ENCODE measurements at places on chromosomes 5 and 9.

GRCh38 chr9:115992834-115993233 lies 160.8 kb upstream of the PAPPA start:
- no peak for DNase-seq

DNA sequence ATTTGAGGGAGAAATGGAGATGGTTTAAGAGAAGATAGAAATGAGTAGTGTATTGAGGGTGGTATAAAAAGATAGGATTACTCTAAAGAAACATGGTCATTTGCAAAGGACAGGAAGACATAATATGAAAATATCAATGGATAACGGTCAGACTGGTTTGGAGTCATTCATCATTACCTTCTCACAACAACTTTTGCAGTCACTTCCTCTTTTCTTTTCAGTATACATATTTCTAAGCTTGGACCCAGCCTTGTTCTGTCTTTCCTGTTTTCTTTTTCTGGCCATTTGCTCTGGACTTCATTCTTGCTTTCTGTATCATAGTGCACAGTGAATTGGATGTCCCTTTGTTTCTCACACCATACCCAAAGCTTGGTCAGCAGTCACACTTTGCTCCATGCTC lies 966.5 kb upstream of the TYRP1 start:
- DNase-seq = no peak

GRCh38 chr5:134547579-134547978 lies 22.1 kb downstream of the JADE2 start:
- DNase-seq = no peak

DNA sequence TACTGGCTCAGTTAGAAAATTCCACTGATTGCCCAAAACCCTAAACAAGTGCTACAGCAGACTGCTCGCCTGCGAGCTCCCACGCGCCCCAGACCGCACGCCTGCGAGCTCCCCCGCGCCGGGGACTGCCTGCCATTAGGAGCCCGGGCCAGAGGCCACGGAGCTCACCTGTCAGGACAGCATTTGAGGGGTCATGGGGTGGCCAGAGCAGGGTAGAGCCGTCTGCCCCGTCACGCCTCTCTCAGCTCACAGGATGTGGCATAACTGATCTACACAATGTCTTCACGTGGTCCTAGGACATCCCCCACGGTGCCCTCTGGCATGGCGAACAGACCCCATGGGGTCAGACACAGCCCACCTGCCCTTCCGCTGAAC lies 29.1 kb upstream of the LRRC14B start:
- DNase-seq = no peak

DNA sequence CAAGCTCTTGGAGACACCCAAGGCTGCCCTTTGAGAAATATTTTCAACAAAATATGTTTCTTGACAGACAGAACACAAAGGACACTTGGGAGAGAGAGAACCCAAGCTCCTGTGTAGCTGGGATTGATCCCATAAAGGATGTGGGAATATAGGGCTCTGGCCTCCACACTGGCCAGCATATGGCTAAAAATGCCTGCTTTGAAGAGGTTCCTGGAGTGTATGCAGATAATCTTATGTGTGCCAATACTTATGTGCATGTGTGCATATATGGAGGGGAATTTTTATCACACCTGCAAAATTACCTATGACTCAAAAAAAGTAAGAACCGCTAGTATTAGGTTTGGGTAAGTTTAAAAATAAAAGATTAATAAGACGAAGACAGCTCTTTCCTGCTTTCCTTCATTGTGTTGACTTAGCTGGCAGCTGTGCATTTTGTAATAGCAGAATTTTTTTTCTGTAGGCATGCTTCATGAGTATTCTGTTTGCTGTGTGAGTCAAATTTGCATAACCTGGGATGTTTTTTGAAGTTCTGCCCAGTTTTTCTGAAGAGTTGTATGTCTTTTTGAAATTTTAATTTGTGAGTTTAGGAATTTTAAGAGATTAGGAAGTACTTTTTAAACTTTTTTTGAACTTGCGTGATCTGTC lies 42.6 kb downstream of the HACD4 start:
- no peak for DNase-seq

DNA sequence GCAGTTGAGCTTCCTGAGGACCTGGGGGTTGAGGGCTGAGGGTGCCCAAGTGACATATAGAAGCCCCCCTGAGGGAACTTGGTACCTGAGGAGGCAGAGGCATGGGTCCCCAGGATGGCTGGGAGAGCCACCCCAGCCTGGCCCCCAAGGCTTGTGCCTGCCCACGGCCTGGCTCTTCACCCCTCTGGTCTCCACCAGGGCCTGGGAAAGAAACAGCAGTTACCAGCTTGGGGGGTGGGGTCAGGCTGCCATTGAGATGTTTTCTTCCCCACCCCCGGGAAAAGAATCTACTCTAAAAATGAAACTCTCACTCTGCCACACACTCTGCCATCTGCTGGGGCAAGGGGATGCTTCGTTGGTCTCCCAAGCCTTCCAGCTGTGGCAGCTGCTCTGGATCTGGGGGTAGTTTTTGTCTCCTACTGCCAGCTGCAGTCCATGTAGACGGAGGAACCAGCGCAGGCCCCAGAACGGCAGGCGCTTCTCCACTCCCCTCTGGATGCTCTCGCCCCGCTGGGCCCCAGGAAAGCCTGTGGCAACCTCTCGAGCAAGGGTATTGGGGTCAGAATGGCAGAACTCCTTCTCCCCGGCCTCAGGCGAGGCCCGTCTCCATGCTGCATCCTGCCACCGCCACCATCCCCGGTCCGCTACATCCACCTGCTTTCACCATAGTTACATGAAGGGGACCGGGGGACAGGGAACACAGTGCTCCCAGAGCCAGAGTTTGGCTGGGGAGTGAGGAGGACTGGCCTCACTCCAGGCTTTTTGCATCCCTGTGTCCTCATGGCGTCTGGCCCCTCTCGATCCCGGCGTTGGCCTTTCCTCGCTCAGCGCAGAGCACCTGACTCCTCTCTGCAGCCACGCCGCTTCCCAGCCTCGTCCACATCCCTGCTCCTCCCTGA lies 123.5 kb downstream of the DAB2IP start:
- no peak for DNase-seq

- no peak for DNase-seq
Observed at GRCh38 chr9:93224591-93224990, 40.7 kb downstream of the WNK2 start.

GRCh38 chr9:125332527-125332926 lies 70.9 kb downstream of the GAPVD1 start:
- DNase-seq = no peak

DNA sequence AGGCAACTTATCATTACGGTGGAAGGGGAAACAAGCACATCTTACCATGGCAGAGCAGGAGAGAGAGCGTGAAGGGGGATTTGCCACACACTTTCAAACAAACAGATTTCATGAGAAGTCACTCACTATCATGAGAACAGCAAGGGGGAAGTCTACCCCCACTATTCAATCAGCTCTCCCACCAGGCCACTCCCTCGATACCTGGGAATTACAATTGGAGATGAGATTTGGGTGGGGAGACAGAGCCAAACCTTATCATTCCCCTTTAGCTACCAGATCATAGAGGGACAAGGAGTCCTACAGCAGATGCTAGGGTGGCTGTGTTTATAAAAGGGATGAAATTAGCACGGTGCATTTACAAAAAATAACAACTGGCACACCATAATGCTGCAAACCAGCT lies 2149.4 kb upstream of the ACO1 start:
- DNase-seq = no peak

DNA sequence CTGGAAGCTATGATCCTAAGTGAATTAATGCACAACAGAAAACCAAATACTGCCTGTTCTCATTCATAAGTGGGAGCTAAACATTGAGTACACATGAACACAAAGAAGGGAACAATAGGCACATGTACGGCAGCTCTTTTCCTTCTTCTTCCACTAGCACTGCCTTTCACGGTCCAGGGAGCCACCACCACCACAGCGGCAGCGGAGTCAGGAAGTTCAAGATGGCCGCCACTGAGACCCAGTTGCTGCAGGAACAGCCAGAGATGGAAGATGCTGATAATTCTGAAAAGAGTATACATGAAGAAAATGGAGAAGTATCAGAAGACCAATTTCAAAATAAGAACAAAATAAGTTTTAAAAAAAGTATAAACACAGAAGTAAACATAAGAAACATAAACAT lies 39.5 kb upstream of the TNFSF15 start:
- DNase-seq = no peak

GRCh38 chr5:124952079-124952478 lies 205.6 kb upstream of the ZNF608 start:
- no peak for DNase-seq

GRCh38 chr5:146079695-146080373 lies 25.5 kb downstream of the PLAC8L1 start:
- peak; percentile 84 for DNase-seq

DNA sequence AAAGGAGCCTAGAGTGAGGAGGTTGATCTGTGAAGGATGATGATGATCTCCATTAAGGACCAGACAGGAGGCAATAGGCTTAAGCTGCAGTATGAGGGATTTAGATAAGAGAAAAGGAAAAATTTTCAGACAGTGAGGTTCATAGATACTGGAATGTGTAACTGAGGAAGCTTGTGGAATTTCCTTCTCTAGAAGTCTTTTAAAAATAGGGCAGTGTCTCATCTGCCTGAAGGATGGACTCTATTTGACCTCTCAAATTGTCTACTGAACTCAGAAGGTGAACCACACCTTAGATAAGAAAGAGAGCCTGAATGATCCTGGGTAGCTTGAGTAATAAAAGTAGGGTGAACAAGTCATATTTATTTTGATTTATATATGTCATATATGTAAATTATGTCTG lies 148.2 kb upstream of the CDKN2B start:
- DNase-seq = no peak

GRCh38 chr9:127185931-127186781 lies 63.7 kb upstream of the ANGPTL2 start:
- no peak for DNase-seq

DNA sequence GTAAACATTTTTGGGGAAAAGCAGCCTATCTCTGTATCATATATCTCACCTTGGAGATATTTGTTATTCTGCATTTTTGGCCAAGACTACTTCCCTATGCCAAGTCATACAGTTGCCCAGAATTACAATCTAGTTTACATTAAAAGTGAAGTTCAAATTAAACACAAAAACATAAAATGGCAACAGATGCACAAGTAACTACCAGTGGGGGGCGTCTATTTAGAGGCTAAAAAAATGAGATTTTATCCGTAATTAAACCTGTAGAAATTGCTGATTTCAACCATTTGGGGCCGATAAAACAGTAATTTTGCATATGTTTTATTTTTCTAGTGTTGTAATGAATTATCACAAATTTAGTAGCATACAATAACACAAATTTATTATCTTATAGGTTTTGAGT lies 787.1 kb upstream of the CHD1 start:
- DNase-seq = no peak

GRCh38 chr9:93118863-93119702 lies 15.0 kb downstream of the NINJ1 start:
- DNase-seq = no peak

GRCh38 chr9:6944093-6944551 lies 186.3 kb downstream of the KDM4C start:
- DNase-seq = no peak

DNA sequence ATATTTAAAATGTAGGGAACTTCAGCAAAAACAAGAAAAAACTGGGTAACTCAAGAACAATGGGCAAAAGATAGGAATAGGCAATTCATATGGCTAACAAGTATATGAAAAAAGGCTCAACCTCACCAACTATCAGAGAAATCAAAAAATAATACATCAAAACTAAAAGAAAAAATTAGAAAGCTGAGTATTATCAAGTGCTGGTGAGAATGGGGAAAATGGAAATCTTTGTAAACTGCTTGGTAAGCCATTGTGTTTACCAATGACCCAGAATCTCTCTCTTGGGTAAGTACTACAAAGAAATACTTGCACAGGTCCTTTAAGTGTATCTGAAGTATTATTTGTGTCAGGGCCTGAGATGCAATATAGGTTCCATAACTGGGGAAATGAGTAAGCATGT lies 27.0 kb downstream of the ABHD17B start:
- DNase-seq = no peak

GRCh38 chr5:108942701-108943100 lies 195.0 kb downstream of the FER start:
- no peak for DNase-seq

- no peak for DNase-seq
Observed at GRCh38 chr5:107112216-107112615, 558.5 kb downstream of the EFNA5 start.

GRCh38 chr9:4832786-4833579 lies 40.2 kb downstream of the RCL1 start:
- no peak for DNase-seq

- no peak for DNase-seq
Observed at GRCh38 chr5:129410488-129410887, 49.6 kb upstream of the ADAMTS19 start.

GRCh38 chr5:68243681-68244080 lies 28.1 kb downstream of the PIK3R1 start:
- DNase-seq = no peak

GRCh38 chr5:20575571-20575970 lies 587.6 kb upstream of the CDH18 start:
- DNase-seq = no peak

GRCh38 chr5:17000291-17000939 lies 64.3 kb upstream of the MYO10 start:
- DNase-seq = no peak

GRCh38 chr5:74638970-74639806 lies 1.3 kb downstream of the ENC1 start:
- DNase-seq = no peak

- DNase-seq = no peak
Observed at GRCh38 chr5:10964806-10965205, 203.8 kb upstream of the DAP start.

DNA sequence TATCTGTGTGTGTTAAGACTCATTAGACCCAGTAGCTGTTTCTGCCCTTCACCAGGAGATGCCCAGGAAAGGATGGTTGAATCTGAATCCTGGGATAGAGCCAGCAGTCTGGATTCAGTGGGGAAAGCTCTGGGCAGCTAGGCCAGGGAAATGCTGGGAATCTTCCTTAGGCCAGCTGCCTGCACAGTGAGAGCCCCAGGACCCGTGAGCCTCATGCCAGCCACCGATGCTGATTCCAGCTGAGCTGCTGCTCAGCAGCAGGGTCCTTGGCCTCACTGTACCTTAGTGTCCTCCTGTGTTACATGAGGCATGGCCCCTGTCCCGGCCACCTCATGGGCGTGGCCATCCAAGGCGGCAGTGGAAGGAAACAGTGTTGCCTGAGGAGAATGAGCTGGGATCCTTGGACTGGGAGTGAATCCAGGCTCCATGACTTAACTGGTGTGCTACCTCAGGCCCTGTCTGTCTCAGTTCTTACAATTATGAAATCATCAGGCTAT lies 87.1 kb downstream of the AMBP start:
- DNase-seq = no peak

- DNase-seq = no peak
Observed at GRCh38 chr5:28313321-28313951, 1275.0 kb upstream of the CDH9 start.

All from GF-D8 (cell line).